ENCODE measurements at places on chromosomes 12 and 14. TPM values are rescaled to one million over a fixed set of nuclear protein-coding genes. Genes with fewer than 3 reads are reported as not detected.

DNA sequence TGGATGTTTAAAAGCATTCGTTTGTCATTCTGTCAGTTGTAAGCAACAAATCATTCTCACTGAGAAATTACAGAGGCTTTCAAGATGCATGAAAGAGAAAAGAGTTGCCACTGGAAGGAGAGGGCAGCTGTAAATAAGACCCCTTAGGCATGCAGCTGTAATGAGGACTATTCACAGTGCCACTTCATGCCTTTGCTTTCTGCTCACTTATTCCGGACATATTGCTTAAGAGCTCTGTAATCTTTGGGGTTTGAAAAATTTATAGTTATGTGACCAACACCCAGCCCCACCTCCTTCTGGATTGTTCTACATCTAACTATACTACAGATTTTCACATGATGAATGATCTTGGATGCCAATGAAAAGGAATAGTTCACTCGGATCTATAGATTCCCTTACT is 194.8 kb upstream of the DCN start:
- ATAC-seq, result no peak

Gene SLC25A47
- not detected for total RNA-seq

DNA sequence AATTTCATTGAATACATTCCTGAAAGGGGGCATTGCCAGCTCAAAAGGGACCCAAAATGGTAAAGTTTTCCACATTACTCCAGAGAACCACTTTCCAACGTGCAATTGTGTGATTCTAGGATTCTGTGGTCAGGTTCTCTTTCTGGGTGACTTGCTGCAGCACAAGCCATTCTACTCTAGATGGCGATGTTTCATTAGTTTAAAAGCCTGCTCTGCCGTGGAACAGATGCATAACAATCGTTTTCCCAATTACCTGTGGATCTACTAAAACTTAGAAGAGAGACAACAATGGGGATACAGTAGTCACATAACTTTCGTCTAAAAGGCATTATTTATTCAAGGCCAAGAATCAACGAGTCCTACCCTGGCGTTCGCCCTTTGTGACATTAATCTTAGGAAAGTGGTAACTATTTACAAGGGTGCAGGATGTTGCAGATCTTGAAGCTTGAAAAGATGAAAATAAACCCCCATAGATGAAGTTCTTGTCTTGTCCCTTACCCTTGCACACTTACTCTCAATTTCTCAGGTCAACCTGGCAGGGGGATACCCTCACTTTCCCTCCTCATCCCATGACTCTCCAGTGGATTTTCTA is 400.9 kb downstream of the SNAPC1 start:
- ATAC-seq, result peak; percentile 64

GRCh38 chr14:39324097-39324496 is 90.4 kb downstream of the MIA2 start:
- ATAC-seq, result no peak

GRCh38 chr14:26525085-26525484 is 72.7 kb downstream of the NOVA1 start:
- ATAC-seq, result no peak

DNA sequence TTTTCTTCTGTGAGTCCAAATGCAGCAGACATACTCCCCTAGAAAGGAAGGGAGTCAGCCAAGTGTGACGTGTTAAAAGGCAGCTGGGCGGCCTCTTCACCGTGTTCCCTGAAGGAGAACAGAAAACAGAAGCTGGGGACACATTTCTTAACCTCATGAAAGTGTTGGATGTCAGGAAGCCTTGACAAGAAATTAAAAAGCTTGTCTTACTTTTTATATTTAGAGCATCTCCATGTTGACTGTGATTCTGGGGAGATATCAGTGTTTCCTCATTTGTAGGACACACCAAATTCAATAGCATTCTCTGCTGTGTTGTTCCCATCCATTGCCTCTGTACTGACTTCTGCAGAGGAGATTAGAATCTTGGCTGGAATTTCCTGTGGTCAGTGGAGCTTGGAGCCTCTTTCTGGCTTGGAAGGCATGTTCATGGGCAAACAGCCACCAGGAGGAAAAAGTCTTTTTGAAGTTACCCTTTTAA is 93.7 kb downstream of the RMST start:
- ATAC-seq, result no peak

GRCh38 chr12:112927925-112928324 is 10.3 kb upstream of the OAS3 start:
- ATAC-seq, result no peak

DNA sequence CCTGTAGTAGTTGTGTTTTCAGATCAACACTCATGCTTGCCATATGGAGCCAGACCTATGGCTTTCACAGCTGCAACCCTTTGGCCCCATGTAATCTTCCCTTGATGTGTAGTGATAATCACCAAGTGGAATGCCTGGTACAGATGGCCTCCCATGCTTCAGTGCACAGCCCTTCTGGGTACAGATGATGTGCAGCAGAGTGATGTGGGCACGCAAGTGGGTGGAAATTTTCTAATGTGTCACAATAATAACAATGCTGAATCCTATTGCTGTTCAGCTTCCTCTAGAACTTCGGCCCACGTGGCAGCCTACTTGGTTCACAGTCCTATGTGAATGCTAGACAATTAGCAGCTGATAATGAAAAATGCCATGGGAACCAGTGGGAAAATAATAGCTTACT is 188.1 kb downstream of the SNAPC1 start:
- ATAC-seq, result no peak

DNA sequence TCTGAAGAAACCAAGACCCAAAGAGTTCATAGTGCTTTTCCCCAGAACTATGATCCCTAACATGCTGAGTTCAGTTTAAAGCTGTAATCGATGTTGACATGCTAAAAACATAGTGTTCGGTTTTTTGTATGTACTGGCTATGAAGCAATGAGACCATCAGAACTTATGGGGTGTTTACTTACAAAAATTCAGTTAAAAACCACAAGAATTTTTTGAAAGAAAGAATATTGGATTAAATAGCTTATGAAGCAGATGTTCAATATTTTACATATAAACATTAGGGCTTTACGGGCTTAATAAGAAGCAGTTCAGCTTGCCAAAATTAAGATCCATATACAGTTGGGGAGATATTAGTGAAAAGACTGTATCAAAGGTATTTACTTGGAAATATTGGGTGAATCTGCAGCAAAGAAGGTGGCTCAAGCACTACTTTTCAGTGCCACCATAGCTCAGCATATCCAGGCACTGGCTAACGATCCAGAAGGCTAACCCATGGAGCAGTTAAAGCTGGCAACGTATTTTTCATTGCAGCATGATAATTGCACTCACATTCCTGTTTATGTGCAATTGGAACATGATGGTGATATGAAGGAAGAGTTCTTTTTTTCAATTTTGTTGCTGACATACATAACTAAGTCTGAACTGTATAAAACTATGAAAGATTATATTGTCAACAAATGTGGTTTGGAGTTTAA is 125.9 kb downstream of the EFCAB11 start:
- ATAC-seq, result no peak

DNA sequence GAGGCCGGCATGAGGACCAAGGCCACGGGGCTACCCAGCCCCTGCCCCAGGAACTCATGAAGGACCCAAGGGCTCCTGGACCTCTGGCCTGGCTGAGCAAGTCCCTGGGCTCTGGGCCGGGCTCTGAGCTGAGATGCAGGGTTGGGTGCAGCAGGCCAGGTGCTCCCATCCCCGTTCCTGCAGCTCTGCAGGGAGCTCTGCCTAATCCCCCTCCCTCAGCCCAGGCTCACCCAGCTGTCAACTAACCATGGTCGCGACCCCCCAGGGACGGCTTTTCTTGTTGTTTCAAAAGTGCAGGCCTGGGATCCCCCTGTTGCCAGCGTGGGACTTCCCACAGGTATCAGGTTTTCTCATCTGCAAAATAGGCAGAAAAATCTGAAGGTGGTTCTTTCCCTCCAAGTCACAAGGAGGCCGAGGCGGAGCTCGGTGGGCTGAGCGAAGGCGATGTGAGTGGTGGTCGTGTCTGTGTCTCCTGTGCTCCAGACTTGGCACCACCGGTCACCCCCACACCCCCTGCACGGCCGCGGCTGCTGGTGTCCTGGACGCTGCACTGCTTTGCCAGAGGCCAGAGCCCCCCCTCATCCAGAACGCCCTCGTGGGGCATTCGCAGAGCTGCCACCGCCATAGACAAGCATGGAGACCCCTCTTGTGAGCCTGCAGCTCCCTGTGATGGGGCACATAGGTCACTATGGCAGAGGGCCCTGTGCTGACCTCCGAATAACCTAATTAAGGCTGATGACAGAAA is 22.5 kb upstream of the GALNT9 start:
- no peak for ATAC-seq

Gene GLT1D1
- total RNA-seq, result 0.64 TPM

Gene PPHLN1
- total RNA-seq, result 29.3 TPM

DNA sequence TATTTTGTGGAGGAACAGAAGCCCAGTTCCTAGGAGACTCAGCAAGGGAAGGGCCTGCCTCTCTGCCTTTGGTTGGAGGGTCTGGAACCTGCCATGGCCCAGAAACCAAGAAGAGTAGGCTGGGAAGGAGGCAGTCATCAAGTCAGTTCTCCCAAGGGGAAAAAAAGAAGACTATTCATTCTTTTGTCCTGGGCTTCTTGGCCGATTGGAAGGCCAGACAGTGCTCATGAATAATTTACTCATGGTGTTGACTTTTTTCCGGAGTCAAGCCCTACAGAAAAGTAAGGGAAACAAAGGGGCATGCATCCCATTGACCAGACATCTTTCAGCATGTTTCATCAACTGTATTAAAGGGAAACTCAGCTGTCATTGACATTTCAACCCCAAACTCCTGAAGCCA is 168.1 kb downstream of the PRKCH start:
- ATAC-seq, result no peak

Gene PHLDA1
- 102 TPM for total RNA-seq

Gene ADCY6
- total RNA-seq, result 11.1 TPM

DNA sequence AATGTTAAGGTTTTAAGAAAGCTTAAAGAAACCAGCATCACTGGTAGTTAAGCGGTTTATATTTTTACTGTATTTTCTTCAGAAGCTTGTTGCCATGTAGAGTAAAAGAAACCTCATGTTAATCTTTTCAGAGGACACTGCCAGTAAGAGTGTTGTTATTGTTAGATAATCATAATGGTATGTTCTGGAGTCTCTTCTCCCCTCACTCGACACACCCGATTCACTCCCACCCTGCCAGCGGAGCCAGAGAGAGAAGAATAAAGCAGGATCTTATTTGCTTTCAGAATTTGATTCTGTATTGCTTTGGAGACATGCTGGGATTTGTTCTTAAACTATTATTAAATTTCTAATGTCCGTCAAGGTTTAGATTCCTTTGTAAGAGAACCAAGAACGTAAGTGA is 113.7 kb downstream of the SAMD4A start:
- ATAC-seq, result no peak

DNA sequence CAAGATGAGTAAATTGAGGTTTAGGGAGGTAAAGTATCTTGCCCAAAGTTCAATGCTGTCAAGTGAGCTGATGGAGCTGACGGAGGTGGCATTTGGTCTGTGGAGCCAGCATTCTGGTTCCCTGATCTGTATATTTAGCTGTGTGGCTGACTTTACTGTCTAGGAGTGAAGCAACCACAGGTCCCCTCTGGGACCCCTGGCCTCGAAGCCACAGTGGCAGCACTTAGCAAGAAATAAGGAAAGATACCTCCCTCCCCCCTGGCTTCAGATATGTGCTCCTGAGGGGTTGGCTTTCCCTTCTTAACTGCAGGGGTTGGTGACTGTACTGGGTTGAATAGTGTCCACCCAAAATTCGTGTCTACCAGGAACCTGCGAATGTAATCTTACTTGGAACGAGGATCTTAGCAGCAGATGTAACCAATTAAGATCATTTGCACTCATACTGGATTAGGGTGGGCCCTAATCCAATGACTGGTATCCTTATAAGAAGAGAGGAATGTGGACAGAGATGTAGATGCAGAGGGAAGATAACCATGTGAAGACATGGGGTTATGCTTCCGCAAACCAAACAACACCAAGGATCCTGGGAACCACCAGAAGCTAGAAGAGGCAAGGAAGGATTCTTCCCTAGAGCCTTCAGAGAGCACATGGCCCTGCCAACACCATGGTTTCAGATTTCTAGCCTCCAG is 2.0 kb upstream of the ACVR1B start:
- no peak for ATAC-seq

GRCh38 chr12:77682488-77682887 is 148.2 kb upstream of the NAV3 start:
- ATAC-seq, result no peak

DNA sequence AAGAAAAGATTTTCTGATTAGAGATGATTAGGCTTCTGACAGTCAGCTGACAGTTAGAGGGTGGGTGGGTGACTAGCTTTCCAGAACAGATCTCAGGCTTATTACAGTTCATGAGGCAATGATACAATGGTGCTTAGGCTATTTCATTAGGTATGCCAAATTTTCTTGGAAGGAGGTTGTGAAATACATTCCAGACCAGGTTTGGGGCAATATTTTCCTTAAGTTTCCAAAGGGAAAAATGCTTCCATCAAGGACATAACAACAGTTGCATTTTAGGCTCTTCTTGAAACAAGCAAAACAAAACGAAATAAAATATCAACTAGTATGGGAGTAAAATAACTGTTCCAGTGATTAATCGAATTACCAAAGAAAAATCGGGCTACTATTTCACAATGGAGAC is 59.3 kb upstream of the CNTN1 start:
- ATAC-seq, result no peak

DNA sequence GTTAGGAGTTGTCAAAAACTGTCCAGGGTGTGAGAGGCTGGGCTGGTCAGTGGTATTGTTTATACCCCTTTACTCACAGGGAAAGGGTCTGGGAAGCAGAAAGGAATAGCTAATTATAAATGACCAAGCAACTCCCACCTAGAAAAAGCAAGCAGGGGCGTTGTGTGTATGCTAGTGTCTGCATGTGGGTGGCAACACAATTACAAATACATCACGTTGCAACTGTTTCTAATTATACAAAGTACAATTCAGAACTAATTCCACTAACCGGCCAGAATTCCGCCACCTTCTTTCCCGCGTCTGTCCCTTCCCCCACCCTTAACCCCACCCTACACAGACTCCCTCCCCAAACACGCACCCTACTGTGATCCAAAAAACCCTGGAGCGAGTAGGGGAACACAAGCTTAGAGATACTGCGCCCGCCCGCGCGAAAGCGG is 2.2 kb downstream of the DPF3 start:
- no peak for ATAC-seq

GRCh38 chr12:4934407-4935035 is 24.8 kb downstream of the KCNA1 start:
- ATAC-seq, result no peak

DNA sequence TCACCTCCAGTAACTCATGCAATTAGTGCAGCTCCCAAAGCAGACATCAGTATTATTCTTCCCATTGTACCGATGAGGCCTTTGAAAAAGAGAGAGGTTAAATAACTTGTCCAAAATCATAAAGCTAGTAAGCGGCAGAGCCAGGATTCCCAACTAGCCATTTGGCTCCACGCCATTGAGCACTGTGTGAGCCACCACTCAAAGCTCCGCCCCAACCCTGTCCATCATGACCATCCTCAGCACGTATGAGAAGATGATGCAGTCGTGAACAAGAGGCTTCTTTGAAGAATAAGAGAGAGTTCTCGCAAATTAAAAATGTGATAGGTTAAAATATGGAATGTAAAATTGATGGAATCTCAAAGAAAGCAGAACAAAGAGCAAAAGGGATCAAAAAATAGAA is 14.6 kb downstream of the CLMN start:
- ATAC-seq, result no peak

Gene KRT3
- total RNA-seq, result 1.0 TPM

DNA sequence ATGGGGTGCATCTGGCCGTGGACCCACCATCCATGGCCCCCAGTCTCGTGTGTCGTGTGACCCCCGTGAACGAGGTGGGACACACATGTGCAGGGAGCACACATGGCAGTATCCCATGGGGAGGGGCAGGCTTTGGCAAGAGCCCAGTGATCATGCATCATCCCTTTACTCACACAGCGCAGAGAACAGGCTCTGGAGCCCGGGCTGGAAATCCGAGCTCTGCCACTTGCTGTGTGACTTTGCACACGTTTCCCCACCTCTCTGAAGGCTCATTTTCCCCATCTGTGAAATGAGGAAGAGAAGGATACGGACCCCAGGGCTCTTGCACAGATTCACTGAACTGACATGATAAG is 119.9 kb downstream of the PHETA1 start:
- peak; percentile 58 for ATAC-seq

All from esophagus mucosa (tissue), 1 donor.